ENCODE measurements at places on chromosomes 11 and 22. TPM values are rescaled to one million over a fixed set of nuclear protein-coding genes. Genes with fewer than 3 reads are reported as not detected.
A peak's percentile ranks its signal among the peaks of the same experiment; 100 is the strongest.

Gene OR4A16
- total RNA-seq, result not detected

- peak; percentile 69 for DNase-seq
Observed at GRCh38 chr11:124402326-124402922, 3.6 kb upstream of the OR8B3 start.

Gene BIK
- total RNA-seq, result 3.2 TPM

DNA sequence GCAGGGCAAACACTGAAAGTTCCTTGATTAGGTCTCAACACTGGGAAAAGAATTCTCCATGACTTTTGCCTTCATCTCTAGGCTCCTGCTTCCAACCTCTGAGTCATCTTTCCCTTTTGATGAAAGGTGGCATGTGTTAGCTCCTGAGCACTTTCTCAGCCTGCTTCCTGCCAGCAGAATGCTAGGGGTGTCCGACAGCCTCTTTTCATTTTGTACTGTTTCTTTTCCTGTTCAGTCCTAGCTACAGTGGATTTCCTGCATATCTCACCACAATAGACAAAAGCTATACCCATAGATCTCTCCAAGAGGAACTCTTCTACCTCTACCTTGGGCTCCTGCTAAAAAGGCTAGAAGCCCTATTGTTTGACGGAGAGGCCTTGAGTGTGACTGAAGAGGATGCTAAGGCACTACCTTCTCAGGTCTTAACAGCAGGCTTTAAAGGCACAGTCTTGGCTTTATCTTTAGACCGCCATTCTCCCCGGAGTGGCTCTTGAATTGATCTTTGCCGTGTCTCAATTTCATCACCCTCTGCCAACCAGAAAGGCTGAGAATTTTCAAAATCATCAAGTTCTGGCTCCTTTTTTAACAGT lies 145.5 kb downstream of the RBFOX2 start:
- no peak for DNase-seq

DNA sequence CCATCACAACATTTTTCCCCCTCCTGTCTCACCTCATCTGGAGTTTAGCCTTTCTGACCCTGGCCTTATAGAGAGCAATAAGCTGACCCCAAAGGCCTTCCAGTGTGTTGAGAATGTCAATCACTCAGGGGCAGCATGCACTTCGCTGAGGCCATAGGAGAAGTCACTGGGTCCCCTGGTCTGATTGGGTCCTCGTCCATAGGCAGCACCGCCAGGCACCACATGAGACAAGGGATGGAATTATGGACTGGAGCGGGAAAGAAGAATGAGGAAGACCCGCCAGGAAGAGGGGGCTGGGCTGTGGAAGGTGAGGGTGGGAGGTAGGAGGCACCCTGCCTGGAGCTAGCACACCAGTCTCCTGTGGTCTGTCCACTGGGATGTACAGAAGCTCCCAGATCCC lies 72.9 kb downstream of the DSCAML1 start:
- no peak for DNase-seq

GRCh38 chr11:129317571-129317970 lies 58.1 kb upstream of the BARX2 start:
- no peak for DNase-seq

Gene GRIK4
- 0.12 TPM for total RNA-seq

DNA sequence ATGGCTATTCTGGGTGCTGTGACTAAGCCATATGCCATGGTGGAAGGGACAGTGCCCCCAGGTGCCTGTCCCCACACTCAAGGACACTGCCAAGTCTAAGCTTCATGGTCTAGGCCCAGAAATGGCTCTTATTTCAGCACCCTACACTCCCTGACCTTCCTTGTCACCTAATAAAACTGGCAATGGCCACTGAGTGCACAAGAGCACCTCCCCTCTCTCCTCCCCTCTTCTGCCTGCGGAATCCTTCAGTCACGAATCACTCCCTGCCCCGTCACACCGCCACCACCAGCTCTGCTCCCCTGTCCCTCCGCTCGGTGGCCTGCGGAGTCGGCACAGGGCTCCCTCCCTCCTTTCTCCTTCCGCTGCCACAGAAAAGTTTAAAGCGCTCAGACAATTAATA lies 19.0 kb upstream of the LMO1 start:
- no peak for DNase-seq

DNA sequence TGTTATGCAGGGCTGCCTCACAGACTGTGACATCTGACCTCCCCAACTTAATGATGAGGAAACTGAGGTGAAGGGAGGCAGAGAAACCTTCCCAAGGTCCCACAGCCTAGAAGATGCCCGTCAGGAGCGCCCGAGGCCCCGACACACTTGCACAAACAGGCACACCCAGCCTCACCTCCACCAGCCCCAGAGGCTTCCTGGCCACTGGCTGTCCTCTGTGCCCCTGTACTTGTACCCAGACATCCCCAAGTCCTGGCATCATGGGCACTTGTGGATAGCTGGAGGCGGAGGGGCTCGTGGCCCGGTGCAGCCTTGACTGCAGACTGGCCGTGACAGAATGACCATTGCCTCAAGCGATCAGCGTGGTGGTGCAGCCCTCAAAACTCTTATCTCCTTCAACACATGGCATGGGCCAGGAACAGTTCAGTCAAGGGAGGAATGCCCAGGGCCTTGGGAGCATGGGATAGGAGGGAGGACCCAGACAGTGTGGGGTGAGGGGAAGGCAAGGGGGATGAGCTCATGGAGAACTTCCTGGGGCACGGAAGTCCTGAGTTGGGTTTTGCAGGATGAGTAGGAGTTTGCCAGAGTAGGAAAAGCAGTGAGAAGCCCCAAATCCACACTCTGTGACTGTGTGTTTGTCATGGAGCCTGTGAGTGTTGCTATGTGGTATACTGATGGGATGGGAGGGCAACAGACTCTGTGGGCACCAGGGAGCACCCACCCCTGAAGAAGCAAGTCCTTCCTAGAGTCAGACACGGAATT lies 25.8 kb upstream of the PPARA start:
- DNase-seq, result no peak

- no peak for DNase-seq
Observed at GRCh38 chr11:8008212-8008611, 21.1 kb downstream of the EIF3F start.

GRCh38 chr22:29916007-29916544 lies 33.1 kb downstream of the MTMR3 start:
- DNase-seq, result no peak

- no peak for DNase-seq
Observed at GRCh38 chr11:17267576-17267975, 9.0 kb upstream of the NUCB2 start.

GRCh38 chr11:80084608-80085007 lies 643.8 kb upstream of the TENM4 start:
- no peak for DNase-seq

DNA sequence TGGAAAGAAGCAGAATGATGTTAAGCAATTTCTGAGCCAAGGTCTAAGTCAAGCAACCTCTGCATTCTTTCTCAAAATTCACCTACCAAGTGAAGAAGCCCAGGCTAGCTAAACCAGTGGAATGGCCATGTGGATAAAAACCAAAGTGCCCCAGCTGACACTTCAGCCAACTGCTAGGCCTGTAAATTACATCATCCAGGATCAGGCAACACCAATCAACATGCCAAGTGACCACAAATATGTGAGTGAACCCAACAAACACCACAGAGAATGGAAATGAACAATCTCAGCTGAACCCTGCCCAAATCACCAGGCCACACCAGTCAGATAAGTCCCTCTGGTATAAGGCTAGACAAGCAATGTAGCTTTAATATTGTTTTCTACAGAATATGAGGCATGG lies 25.1 kb upstream of the FJX1 start:
- no peak for DNase-seq

Gene SCGB1D2
- total RNA-seq, result not detected

DNA sequence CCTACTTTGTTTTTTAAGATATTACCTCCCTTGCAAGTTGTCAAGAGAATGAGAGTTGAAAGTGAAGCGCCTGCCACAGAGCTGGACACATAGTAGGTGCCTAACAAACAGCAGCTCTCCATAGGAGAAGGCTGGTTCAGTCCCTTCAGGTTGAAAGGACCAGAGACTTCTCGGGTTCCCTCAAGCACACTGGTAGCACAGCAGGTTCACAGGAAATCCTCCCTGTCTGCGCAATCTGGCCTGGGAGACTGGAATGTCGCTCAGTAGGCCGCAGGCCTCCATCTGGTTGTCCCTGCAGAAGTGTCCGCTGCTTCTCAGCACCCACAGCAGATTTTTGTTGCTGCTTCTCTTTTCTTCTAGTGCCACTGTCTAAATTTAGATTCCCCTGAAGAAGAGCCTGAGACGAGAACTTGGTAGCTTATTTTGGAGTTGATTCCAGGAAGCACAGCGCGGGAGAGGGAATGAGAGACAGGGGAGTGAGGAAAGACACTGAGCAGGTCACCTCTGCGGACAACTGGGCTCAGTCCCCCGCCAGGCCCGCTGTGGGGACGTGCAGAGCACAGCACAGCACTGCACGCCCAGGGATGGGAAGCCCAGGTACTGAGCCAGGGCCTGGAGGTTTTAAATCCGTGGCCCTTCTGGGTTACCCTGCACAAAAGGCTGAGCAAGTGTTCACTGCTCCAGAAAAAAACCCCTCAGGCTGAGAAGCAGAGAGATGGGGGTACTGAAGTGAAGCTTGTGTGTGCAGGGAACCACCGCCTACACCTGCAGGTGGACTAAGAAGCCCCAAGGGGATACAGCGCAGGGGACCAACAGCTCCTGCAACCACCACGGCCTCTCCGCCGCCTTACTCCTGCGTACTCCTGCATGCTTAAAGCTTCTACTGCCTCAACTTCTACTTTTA lies 31.6 kb downstream of the RBX1 start:
- DNase-seq, result no peak

Gene OR2D2
- total RNA-seq, result 0.29 TPM

GRCh38 chr22:36329254-36330078 lies 58.3 kb downstream of the MYH9 start:
- DNase-seq, result peak; percentile 88

DNA sequence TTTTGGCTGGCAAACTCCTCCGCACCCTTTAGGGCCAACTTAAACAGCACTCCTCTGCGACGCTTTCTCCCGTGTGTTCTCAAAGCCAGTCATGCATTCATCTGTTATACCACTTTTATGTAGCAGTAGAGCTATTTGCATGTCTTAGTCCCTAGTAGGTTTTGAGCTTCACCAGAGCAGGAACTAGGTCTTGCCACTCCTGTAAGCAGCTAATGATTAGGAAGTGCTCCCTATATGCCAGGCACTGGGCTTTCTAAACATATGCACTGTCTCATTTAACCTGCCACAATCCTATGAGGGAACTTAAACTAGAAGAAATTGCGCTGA lies 180.8 kb downstream of the DBX1 start:
- no peak for DNase-seq

GRCh38 chr11:71327156-71328085 lies 75.0 kb upstream of the SHANK2 start:
- DNase-seq, result no peak

DNA sequence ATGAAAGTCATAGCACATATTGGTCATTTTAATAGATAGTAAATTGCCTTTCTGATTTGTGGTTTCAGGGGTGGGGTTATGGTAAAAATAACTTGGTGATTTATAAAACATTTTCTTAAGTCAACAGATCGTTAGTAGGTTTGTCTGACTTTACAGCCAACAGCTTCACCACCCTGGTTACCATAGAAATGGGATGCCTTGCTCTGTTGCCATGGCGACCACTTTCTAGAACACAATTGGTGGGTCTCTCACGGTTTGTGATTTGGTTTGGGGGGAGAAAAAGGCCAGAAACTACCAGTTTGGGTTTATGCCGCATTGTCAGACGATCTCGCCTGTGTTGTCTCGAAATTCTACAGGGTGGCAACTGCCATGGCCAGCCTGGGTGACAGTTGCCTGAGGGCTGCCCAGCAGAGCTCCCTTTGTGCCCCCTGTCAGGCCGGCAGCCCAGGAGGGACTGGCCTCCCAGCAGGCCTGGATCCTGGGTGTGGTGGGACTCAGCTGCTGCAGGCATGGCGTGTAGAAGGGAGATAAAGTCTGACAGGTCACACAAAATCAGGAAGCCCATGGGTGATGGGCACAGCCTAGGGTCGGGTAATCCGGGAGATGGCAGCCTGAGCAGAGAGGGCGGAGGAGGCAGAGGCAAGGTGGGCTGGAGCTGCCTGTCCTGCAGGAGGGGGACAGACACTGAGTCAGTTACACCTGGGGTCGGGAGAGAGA lies 30.9 kb downstream of the KCNC1 start:
- DNase-seq, result no peak

- DNase-seq, result no peak
Observed at GRCh38 chr11:72637198-72637597, 37.0 kb downstream of the PDE2A start.

Gene MIF
- total RNA-seq, result 469 TPM

- DNase-seq, result no peak
Observed at GRCh38 chr11:93160808-93161207, 37.0 kb downstream of the SLC36A4 start.

GRCh38 chr22:31800065-31800464 lies 46.2 kb downstream of the DEPDC5 start:
- no peak for DNase-seq

Gene TREH
- total RNA-seq, result not detected

- no peak for DNase-seq
Observed at GRCh38 chr11:128021349-128022006, 565.9 kb downstream of the ETS1 start.

DNA sequence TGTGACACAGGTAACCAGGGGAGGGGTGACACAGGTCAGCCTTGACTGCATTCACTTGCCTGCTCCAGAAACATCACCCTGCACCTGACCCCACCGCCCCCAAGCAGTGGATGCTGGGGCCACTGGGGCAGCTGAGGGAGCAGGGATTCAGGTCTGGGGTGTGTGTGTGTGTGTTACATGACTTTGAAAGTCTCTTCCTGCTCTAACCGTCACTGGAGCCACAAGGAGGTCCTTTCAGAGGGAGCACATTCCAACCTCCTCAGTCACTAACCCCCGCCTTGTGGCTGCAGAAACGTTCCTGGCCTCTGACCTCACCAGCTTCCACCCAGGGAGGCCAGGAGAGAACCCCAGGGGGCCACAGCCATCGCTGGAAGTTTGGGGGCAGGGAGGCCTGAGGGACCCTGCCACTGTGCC lies 2.9 kb upstream of the FOSL1 start:
- no peak for DNase-seq

DNA sequence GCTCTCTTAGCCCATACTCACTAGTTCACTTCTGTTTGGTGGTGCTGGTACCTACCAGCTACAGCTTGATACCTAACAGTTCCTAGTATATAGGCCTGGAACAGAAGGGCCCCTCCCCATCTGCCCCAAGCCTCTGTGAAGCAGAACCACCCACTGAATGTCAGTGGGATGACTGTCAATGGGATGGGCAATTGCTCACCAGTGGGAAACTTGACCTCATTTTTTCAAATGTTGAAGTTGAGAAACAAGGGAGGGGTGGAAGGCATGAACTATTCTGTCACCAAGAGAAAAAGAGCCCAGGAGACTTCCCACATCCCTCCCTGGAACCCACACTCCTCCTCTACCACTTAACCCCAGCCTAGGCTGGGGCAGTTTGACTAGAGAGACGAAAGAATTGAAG lies at the start of gene NLRP10:
NLRP10 (minus strand) TSS at position 62 of the 400 bp plus-strand sequence. CDS start 1,952 bp downstream, outside the sequence.
- no peak for DNase-seq

DNA sequence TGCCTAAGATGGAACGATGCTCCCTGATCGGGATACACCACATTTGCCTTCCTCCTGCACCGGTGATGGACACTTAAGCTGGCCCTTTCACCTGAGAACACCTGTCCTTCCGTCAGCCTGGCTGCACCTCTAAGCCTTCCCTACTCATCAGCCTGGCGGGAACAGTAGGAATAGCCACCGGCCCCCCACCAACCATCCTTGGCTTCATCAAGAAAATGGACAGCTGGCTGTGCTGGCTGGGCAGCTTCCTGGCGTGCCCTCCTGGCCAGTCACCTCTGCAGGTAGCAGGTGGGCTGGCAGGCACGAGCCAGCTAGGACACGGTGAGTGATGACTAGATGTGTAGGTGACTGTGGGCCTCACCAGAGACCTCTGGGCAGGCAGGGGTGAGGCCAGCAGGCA lies 142.8 kb downstream of the CTTN start:
- no peak for DNase-seq

- no peak for DNase-seq
Observed at GRCh38 chr11:75188671-75189070, 37.8 kb downstream of the SLCO2B1 start.

Data from activated T-cell treated with anti-CD3 and anti-CD28 coated beads, Interleukin-2, amount 50 U/mL, for 72 hours (primary cell).